ENCODE measurements at places on chromosomes 3 and 15.

DNA sequence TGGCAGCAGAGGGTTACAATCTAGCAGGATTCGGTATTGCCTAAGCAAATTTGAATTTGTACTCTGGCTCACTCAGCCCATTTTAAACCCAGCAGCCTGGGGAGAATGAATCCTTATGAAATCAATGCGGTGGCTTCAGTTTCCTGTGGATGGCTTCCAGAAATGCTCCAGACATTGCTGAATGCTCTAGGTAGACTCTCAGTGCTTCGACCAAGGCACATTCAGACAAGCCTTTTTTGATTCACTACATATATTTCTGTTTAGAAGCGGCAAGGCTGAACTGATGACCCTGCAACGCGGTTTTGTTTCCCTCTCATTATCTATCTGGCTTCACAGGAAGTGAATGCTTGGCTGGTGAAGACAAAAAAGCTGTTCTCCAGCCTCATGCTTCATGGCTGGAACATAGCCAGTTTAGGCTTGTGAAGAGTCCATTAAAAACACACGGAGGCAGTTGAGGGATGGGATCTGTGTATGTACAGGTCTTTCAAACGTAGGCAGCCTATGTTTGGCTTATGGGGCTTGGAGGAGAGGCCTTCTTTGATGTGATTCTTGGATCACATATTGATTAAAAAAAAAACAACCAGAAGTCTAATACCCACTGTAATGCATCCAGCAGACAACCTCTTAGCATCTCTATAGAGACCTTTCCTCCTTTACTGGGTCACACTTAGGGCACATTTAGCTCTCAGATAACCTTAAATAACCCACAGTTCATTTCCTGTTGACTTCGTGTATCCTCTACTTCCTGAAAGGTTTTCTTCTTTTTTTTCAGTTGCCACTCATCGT, 400.2 kb upstream of the TBL1XR1 start:
- peak; percentile 32 for DNase-seq

DNA sequence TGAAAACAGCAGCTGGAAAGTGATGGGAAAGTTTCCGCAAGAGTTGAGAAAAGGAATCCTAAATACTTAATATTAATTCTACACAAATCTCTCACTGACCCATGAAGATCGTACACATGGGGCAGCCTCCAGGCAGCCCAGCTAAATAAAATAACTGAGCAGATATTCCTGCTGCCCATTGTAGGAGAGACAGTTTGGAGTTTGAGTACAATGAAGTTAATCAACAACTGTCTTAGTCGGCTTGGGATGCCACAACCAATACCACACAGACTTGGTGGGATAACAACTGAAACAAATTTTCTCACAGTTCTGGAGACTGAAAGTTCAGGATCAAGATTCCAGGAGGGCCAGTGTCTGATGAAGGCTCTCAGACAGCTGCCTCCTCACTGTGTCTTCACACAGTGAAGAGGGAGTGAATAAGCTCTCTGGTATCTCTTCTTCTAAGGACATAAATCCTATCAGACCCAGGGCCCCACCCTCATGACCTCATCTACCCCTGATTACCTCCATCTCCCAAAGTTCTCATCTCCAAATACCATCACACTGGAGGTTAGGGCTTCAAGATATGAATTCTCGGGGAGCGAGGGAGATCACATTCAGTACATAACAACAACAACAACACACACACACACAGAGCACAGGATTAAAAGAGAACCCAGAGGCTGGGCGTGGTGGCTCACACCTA, 9.7 kb downstream of the TRPM7 start:
- no peak for DNase-seq

DNA sequence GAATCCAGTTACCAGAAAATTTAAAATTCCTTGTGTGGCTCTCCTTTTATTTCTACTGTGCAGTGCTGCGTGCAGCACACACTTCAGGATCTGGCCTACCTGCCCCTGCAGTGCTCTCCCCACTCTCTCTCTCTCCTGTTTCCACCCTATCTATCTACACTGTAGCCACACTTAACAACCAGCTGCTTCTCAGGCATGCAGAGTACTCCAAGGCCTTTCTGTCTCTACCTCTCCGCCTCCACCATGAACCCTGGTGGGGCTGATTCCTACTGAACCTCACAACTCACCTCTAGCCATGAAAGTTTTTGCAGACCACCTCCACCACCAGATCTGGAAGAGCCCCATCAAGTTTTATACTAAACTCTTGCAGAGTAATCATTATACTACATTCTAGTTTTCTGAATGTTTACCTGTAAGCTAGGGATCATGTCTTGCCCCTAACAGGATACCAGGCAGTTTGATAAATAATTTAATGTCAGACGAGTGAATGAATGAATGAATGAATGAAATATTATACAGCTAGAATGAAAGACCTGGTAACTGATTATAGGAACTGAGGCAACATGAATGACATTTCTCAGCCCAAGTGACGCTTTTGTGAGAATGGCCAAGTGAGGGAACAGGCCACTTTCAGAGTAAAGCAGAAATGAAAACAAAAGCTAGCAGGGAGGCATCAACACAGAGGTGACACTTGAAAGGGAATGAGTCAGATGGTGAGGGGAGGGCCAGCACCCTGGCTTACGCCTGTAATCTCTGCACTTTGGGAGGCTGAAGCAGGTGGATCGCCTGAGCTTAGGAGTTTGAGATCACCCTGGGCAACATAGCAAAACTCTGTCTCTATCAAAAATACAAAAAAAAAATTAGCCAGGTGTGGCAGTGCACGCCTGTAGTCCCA, 363.5 kb downstream of the FOXP1 start:
- DNase-seq, result no peak

DNA sequence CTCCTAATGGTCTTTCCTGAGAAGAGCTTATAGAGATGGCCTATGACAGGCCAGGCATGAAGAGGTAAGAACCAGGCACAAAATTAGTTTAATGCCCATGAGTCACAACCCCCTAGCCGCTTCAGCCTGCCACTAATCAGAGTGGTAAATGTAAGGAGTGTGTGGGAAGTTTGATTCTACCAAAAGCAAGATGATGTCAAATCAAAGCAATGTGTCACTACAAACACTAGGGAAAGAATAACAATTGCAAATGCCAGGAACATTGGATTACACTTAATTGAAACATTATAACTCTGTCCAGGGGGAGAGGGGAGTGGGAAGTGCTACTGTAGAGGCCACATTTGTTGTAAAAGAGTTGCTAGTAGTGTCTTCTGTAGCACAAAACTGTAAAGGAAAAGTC, 596.6 kb upstream of the AGTR1 start:
- DNase-seq, result no peak

GRCh38 chr3:141260630-141260927, 29.0 kb downstream of the PXYLP1 start:
- DNase-seq, result no peak

- no peak for DNase-seq
Measured at GRCh38 chr15:95409626-95410310, 920.7 kb upstream of the NR2F2 start.

- no peak for DNase-seq
Measured at GRCh38 chr3:11254876-11255275, 17.3 kb upstream of the ATG7 start.

- peak; percentile 86 for DNase-seq
Measured at GRCh38 chr3:15102256-15102655, 3.3 kb upstream of the RBSN start.

DNA sequence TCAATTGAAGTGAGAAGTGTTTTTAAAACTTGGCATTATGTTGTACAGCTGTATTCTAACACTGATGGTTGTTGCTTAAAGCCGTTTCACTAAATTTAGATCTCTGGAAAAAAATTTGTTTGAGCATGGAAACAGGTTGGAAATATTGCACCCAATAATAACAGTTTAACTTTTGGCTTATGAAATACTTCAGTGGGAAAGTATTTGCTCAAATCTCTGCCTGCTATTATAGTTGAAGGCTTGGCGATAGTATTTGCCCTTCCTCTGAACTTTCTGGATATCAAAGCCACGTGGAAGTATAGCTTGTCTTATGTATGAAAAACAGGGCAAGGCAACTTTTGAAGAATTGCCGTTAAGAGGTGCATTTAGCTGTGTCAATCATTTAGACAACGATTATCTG, 270.3 kb upstream of the LRRFIP2 start:
- no peak for DNase-seq

DNA sequence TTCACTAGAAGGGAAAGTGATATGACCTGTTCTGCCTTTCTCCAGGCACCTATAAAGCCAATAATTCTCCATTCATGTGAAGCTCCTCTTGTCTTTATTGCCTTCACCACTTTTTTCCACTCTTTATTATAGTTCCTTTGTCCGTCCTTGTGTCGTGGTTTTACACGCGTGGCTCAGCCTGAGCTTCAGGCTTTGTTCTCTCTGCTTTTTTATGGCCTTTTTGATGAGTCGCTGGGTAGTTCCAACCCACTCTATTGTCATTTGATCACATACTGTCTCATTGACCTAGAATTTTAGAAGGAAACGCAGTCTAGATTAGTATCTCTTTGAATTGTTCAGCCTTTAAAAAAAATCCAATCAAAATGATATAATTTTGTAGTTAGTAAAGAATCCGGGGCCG, 403.2 kb downstream of the PTPRG start:
- DNase-seq, result no peak

DNA sequence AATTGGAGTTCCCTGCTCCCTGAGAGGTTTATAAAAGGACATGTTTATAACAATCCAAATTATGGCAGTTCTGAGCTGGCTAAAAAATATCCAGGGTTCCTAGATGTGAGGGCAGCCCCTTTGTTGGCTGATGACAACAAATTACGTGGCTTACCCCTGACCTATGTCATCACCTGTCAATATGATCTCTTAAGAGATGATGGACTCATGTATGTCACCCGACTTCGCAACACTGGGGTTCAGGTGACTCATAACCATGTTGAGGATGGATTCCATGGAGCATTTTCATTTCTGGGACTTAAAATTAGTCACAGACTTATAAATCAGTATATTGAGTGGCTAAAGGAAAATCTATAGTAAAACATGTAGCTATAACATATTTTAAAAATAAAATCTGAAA, 13.9 kb downstream of the AADAC start:
- DNase-seq, result no peak

DNA sequence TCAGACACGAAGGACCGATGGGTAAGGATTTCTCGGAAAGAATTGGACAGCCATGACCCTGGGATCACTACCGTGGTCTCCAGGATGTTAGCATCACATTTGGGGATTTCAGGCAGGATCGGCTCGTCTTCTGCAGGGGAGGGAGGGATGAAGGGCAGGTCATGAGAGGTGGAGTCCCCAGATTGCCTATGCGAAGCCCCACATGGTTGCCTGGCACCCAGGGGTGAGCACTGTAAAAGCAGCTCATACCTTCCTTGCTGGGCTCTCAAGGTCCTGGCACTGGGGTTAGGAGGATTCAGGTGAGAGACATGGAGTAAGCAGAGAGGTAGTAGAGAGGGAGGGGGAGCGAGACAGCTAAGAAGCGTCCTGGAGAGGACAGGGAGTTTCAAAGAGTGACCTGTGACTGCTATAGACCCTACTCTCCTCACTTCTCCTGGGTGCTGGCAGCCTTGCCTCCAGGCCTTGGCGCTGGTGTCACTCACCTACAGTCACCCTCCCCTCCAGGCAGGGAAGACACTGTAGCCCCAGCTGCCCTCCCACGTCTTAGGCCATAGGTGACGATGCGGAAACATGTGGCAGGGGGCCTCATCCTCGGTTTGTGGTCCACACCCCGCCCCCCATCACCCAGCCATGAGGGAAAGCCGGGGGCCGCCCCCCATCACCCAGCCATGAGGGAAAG, 15.0 kb upstream of the EHD4 start:
- no peak for DNase-seq

GRCh38 chr3:114669614-114670013, 375.8 kb downstream of the TIGIT start:
- no peak for DNase-seq

DNA sequence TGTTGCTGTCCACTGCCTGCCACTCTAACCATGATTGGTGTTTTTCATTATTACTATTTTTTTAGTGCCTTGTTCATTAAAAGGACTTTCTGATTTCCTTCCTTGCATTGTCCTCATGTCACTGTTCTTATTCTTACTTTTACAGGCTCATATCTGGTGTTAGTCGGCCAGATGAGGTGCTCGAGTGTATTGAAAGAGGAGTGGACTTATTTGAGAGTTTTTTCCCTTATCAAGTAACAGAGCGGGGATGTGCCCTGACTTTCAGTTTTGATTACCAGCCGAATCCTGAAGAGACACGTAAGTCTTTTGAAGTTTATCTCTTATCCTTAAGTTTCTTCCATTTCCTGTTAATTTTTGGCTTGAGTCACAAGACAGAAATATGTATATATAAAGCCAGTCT, 23.2 kb downstream of the QTRT2 start:
- DNase-seq, result no peak

GRCh38 chr15:29942143-29942542, 119.9 kb upstream of the TJP1 start:
- no peak for DNase-seq

GRCh38 chr15:94272251-94272898, 41.0 kb downstream of the MCTP2 start:
- no peak for DNase-seq

GRCh38 chr15:94840794-94841783, 609.7 kb downstream of the MCTP2 start:
- DNase-seq, result no peak

- DNase-seq, result no peak
Measured at GRCh38 chr3:98259707-98260106, 4.3 kb upstream of the OR5H6 start.

DNA sequence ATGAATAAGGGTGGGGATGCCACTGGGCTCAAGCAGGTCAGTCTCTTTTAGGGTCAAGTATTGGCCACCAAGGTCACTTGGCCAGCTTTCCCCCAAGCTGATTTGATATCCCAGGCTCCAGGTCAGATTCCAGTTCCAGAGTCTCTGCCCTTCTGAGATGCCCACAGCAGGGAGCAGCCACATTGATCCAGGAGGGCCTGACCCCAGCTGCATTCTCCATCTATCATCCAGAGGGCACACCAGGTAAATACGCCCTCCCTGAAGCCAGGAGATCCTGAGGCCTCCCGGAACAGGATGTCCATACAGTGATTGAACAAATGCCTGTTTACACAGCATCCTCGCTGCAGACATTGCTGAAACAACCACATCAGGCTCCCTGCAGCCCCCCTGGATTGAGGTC, 264.6 kb upstream of the TLE3 start:
- no peak for DNase-seq

- DNase-seq, result no peak
Measured at GRCh38 chr3:128597900-128598299, 52.7 kb downstream of the RPN1 start.

- no peak for DNase-seq
Measured at GRCh38 chr3:104885214-104885814, 481.4 kb upstream of the ALCAM start.

DNA sequence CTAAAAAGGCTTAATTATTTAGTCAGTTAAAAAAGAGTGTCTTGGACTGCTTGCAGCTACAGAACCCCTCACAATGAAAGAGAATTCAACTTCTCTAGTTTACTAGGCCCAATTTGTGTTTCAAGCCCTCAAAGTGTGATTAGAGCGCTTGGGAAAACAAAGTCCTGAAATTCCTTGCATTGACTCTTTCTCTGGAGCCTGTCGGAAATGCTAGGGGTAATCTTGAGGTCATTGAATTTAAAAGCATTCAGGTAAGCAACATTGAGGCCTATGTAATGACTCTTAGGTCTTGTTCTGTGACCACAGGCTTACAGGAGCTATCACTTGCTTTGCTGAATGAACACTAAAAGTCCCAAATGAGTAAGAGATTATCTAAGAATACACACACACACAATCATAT, 186.0 kb downstream of the NLGN1 start:
- DNase-seq, result no peak

- DNase-seq, result no peak
Measured at GRCh38 chr15:88739541-88739940, 63.7 kb upstream of the ACAN start.
